Activated naive CD4-positive, alpha-beta T cell treated with anti-CD3 and anti-CD28 coated beads for 36 hours (primary cell): ENCODE measurements at places on chromosomes 16 and 17.

GRCh38 chr17:39861235-39861634, 2.9 kb downstream of the IKZF3 start:
- peak; percentile 30 for DNase-seq

- peak; percentile 67 for DNase-seq
These were observed 59.1 kb downstream of the PRMT7 start for GRCh38 chr16:68369697-68370580.

DNA sequence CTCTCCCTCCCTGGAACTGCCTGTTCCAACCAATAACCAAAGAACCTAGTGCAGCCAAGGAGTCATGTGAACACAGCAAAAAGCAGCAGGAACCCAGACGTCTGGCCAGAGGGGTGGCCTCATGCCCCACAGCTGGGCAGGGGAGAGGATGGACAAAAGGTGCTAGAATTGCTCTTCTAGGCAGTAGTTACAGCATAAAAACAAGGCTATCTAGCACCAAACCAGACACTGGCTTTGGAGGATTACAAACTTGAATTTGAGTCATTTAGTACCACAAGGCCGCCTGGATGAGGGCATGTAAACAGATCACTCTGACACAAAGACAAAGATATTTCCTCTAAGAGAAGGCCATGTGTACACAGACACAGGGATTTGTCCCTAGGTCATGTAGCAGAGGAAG, 423.3 kb upstream of the MAF start:
- DNase-seq, result no peak

DNA sequence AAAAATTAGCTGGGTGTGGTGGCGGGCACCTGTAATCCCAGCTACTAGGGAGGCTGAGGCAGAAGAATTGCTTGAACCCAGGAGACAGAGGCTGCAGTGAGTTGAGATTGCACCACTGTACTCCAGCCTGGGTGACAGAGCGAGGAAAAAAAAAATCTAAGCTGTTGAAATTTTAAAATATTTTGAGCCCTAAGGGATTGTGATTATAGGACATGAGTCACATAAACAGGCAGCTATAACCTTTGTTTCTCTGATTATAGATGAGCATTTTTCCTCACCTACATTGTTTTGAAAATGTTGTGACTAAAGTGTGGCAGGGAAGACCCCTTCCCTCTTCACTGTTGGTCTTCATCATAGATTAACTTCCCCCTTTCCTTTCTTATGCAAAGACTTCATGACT, 135.5 kb downstream of the MGAT5B start:
- no peak for DNase-seq

DNA sequence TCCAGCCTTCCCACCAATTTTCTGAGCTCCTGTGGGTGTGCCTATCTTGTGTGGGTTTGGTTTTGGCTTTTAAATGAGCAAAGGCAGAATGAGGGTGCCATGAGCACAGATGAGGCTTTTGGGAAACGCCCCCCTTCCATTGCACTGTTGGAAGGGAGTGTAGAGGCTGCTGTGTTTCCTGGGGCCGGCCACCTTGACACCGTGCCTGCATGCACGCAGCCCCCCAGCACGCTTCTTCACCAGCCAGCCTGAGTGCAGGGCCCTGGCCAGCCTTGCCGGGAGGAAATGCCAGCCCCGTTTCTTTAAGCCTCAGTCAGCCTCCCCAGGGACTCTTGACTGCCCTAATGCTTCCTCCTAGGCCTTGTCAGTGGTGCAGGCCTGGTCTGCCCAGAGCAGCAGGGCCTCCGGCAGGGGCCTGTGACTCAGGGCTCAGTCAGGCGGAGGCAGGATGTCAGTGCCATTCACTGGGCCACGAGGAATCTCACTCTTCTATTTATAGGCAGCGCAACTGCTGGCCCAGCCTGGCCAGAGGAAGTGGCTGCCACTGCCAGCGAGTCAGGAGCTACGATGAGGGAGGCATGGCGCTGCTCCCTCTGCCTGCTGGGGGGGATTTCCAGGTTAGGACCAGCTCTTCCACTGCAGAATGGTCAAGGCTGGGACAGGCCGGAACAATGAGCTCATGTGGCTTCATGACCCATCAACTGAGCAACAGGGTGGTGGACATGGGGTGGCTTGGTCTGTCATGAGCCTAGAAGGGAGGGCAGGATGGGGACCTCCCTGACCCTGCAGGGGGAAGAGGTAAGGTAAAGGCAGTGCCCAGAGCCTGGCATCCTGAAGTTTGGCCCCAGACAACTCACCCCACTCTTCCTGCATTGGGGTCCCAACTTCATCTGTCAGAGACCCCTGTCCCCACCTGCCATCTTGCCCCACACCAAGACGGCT, 205.2 kb downstream of the RAB11FIP4 start:
- peak; percentile 25 for DNase-seq

GRCh38 chr17:76643553-76644148, at the start of gene ST6GALNAC1:
Gene ST6GALNAC1, minus strand, starts transcription at chr17:76643757. Its CDS starts 119 bp downstream, at chr17:76643638.
- peak; percentile 58 for DNase-seq

GRCh38 chr17:38672788-38673706, 1.7 kb downstream of the EPOP start:
- DNase-seq, result no peak

DNA sequence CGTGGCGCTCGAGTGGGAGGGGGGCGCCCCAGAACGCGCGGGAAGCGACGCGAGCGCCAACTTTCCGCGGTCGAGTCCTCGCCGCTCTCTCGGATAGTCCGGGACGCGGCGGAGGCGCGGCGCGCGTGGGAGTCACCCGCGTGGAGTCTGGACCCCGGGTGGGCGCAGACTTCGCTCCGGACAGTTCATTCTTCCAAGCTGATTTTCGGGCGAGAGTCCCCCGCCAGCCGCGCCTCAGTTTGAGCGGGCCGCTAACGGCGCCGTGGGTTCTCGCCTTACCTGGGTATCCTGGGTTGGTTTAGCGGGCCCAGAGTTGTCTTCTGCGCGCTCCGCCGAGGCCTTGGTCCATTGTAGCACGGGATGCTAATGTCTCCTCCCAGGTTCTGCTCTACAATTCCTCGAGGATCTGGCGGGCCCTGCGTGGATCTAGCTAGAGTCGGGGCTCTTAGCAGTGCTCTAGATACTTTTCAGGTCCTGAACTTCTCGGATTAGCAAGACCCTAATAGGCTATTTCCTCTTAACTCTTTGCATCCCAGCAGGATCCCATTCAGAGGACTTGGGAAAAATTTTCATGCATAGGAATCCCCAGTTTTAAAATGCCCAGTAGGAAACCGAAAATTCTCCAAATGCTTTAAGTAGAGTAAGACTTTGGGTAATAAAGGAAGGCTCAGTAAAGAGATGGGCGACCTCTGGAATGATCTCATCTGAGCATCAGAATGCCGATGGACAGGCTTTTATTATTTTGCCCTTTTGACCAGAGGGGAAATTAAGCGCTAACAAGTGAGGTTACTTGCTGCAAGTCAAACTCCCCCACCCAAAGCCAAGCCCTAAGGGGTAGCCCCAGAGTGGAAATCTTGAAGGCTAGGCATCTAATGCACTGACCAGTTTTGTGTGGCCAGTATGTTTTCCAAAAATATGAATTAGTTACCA, 537 bp upstream of the GJC1 start:
- DNase-seq, result peak; percentile 10

- DNase-seq, result no peak
These were observed 21.5 kb downstream of the HSD17B2 start for GRCh38 chr16:82056550-82056896.

GRCh38 chr16:17940584-17941364, 395.8 kb downstream of the NPIPA8 start:
- no peak for DNase-seq

DNA sequence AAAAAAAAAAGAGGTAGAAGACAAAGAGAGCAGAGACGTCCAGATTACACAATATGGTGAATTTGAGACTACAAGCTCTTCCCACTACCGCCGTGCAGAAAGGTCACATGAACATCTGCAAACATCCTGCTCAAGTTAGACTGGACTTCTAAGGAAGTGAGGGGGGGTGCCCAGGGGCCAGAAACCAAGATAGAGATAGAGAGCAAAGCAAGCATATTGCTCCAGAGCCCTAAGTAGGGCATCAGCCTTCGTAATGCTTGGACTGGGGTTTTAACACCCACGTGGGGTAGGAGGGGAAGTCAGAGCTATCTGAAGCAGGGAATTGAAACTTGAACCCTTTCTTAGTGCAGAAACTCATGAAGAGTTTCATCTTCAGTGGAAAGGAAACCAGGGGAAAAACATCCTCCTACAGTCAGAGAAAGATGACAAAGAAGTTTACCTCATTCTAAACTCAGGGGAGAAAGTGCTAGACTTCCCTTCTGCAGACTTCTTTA, 8.7 kb downstream of the CLEC19A start:
- DNase-seq, result peak; percentile 53

- peak; percentile 60 for DNase-seq
These were observed 11.3 kb upstream of the SKAP1 start for GRCh38 chr17:48441231-48441711.

DNA sequence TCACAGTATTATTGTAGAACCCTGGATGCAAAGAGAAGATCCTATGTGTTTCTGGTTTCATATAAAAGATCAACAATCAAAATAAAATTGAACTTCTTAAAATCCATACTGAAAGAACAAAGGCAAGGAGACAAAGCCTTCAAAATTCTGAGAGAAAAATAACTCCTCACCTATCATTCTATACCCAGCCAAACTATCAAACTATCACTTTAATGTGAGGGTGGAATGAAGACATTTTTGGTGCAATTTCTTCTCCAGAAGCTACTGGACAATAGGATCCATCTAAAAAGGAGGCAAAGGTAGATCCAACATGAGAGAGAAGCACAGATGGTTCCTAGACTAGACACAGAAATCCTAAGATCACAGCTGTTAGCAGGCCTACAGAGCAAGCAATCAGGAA, 71.1 kb downstream of the CPPED1 start:
- DNase-seq, result no peak

GRCh38 chr17:79201119-79201518, 126.5 kb downstream of the ENGASE start:
- DNase-seq, result no peak

- peak; percentile 41 for DNase-seq
These were observed 34.0 kb upstream of the NLK start for GRCh38 chr17:28008513-28008912.
